NCI-H774 (cell line): ENCODE measurements at places on chromosomes 5 and 9.

- no peak for DNase-seq
Observed at GRCh38 chr9:21833090-21833801, 30.8 kb downstream of the MTAP start.

DNA sequence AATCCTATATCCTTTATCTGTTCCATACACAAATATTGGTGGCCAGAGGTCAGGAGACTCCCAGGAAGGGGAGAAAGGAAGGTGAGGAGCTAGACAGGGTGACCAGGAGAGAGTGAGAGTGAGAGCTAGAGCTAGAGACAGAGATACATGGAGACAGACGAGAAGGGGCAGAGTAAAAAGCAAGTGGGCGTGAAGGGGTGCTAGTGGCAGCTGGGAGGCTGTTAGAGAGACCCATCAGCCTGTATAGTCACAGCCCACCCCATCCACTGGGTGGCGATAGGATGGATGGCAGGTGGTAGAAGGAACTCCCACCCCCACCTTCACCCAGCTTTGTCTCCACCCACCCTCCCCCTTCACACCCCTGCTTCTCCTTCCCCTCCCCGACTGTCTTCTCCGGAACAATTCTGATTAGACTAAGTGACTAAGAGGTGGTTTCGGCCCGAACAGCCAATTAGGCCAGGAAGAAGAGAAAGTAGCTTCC is 32.8 kb downstream of the PCDH1 start:
- no peak for DNase-seq

DNA sequence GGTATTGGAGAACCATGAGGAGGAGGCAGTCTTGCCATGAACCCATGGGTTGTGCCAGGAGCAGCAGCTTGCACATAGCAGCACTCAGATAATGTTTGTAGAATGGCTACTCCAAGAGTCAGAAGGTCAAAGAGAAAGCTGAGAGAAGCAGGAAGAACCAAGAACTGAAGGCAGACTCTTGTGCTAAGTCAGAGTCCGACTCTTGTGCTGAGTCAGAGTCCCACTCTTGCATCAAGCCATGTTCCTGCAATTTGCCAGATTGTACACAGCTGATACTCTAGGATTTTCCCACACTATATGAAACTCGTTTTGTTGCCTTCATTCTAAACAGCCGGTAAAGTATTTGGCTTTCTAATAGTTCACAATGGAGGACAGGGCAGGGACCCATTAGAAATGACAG is 26.2 kb upstream of the HSPA9 start:
- no peak for DNase-seq

GRCh38 chr5:41891066-41891707 is 13.0 kb upstream of the RIMOC1 start:
- DNase-seq = no peak

- DNase-seq = no peak
Observed at GRCh38 chr5:24161559-24161958, 483.2 kb downstream of the CDH10 start.

DNA sequence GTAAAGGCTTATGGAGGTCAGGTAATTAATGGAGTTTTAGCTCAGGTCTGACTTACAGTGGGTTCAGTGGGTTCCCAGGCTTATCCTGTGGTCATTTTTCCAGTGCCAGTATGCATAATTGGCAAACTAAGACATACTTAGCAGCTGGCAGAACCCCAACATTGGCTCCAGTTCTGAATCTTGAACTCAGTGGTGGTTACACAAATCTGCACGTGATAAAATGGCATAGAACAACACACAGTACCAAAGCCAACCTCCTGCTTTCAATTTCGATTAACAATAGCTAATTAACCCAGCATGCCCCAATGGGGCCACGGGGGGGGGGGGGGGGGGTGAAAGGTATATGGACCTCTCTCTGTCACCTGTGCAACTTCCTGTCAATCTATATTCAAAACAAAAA is 19.0 kb upstream of the BARX1 start:
- no peak for DNase-seq

GRCh38 chr5:139828207-139828895 is 32.7 kb downstream of the PSD2 start:
- DNase-seq = no peak

DNA sequence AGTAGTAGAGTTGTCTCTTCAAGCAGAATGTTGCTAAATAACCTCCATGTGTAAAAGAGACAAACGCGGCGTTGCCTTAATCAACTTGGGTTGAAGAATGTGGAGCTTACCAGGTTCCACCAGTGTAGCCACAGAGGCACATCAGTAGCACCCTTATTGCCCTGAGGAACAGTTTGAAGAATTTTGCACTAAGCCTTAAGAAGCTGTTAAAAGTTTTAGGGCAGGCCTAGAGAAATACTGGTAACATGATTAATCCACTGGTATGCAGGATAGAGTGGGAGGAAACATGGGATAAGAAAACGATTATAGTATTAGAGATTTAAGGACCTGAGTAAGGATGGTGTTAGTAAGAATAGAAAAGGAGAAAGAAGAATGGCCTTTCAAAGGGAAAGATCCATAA is 100.6 kb downstream of the ZCCHC7 start:
- DNase-seq = no peak

- no peak for DNase-seq
Observed at GRCh38 chr5:75045071-75045470, 7.3 kb downstream of the GCNT4 start.

- no peak for DNase-seq
Observed at GRCh38 chr9:19554529-19554928, 145.7 kb downstream of the ACER2 start.

- no peak for DNase-seq
Observed at GRCh38 chr5:107380654-107381053, 290.1 kb downstream of the EFNA5 start.

DNA sequence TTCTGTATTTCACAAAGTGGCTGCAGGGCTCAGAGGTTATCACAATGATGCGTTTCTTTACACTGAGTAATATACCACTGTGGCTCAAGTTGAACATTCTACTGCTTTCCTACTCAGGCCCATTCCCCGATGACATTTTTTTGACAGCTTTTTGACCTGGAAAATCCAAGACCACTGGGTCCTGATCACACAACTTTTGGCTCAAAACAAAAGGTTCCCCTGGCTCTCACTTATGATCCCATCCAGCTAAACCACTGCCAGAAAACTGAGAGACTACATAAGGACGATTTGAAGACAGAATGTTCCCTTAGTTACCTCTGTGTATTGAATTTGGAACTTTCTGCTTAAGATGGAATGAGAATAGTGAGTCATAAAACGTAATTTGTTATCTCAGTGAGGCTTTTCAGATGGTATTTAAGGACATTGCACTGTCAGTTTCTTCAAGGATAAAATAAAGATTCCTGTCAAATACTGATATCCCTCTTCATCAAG is 78.0 kb upstream of the FBXL7 start:
- DNase-seq = no peak

GRCh38 chr9:524008-524407 is 309.3 kb downstream of the DOCK8 start:
- DNase-seq = no peak

GRCh38 chr5:151060742-151061141 is 20.1 kb downstream of the TNIP1 start:
- no peak for DNase-seq

DNA sequence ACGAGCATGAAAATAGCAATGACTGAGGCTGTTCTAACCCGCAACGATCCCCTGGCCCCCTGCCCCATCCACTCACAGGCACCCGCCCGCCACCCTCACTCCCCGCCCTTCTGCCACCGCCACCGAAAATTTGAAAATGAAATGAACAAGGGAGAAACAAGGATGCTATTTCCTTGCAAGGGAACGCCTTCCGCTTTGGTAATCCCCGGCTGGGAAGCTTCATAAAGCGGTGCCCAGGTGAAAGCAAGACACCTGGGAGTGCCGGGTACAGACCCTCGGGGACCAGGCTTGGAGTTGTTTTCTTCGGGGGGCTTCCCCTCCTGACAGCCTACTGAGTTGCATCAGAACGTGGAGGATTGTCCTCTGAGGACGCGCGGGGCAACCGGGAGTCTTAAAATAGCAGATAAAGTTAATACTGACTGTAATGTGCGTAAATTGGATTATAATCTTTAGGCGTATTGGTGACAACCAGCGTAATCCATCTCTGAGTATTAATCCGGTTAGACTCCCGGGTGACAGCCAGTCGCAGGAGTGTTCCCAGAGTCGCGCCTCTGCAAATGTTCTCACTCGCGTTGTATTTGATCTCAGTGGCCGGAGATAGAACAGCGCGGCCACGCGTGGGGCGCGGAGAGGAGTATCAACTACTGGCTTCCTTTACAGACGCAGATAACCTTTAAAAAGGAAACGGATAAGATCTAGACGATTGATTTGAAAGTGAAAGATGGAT is 885 bp upstream of the MLLT3 start:
- DNase-seq = peak; percentile 34

- no peak for DNase-seq
Observed at GRCh38 chr5:142572006-142572405, 113.9 kb downstream of the FGF1 start.

DNA sequence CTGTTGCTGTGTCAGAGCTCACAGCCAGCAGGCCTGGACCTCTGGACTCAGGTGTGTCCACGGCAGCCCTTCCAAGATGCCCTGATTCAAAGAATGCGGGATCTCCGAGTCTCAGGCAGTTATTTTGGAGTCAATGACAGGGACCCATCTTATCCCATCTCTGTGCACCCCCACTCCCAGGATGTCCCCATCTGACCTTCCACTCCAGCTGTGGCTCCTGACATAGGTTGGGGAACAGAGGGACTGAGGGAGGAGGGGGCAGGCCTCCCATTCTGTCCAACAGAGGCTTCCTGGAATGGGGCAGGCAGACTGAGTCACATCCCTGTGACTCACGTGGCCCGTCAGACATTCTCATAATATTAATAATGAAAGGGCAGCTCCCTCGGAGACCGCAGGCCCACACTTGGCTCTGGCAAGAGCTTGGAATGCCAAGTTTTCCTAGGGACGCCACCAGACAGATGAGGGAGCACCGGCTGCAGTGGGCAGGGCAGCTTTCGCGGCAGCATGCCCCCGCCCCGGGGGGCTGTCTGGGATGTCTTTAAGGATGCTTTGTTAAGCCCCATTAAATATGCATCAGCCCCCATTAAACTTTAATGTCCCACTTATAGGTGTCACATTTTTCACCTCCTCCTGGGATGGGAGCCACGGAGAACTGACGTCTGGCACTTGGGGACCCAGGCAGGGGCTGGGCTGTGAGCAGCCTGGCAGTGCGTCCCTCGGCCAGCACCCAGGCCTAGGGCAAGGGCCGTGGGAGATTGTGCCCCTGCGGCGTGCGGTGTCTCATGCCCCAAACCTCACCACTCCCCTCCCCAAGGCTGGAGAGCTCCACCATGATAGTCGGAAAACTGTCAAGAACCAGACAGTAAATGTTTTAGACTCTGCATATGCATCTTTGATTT is 23.6 kb upstream of the FIBCD1 start:
- no peak for DNase-seq

DNA sequence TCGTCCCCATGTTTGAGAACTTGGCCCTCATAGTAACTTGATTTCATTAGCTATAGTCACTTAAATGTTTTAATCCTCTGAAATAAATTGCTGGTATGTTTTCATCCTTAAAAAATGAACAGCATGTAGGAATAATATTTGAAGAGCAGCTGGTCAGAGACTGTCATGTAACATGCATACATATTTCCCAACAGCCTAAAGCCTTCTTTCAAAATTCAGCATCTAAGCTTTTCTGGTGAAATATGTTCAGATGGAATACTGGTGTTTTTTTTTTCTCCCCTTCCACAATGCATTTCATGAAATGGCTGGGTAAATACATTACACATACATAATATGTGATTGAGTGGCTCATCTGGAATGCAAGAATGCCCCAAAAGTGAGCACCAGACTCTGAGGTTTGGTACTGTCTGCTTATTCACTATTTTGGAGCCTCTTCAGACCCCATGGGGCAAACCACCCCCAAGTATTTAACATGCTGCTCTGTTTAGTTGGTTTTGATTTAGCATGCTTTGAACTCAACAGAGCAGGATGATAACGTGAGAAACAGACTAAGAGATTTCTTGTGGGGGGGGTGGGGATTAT is 94.0 kb downstream of the SMARCA2 start:
- no peak for DNase-seq

GRCh38 chr5:52010454-52010853 is 627.2 kb downstream of the ISL1 start:
- peak; percentile 60 for DNase-seq

GRCh38 chr5:30099634-30100033 is 1093.9 kb upstream of the CDH6 start:
- DNase-seq = no peak

DNA sequence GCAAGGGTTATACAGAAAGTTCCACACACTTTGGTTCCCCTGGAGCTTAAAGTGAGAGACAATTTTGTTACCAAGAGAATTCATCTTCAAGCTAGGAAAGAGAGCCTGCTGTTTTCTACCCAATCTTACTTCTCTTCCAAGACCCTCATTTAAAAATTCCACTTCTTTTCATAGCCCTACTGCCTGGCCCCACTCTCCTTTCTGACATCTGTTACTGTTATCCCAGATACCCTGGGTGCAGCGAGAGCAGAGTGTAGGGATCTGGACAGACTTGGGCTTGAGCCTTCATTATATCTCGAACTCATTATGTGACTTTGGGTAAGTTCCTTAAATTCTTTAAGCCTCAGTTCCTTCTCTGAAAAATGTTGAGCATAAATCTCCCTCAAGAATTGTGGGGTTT is 263.1 kb downstream of the ASTN2 start:
- DNase-seq = no peak

GRCh38 chr9:112569186-112569585 is 82.6 kb downstream of the KIAA1958 start:
- no peak for DNase-seq

- DNase-seq = no peak
Observed at GRCh38 chr5:43432486-43433375, 20.5 kb upstream of the CCL28 start.

DNA sequence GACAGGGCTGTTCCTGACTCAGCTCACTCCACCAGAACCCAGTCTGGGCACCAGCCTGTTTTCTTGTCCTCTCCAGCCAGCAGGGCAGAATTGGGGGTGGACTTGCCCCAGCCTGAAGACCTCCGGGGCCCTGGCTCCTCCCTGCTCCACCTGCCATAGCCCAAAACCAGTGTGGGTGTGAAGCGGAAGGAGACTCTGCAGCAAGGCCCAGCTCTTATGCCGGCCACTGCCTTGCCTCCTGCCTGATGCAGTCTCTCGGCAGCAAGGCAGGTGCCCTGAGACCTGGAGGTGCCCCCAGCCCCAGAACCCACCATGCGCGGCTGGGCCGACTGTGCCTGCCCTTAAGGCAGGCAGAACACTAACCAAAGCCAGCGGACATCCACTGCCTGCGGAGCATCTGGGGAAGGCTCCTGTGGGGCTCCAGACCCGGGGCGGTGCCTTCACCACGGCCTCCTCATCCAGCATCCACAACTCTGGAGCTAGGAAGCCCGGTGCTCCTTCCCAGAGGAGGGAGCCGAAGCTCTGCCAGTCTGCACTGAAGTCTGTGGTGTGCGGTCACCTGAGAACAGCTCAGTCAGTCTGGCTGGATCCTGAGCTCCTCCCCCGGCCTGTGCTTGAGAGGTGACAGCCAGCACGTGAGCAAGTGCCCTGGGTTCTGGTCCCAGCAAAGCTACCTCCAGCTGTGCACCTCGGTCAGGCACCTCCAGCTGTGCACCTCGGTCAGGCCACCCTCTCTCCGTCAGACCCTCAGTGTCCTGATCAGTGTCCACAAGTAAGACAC is 116.7 kb downstream of the ADAMTS2 start:
- DNase-seq = no peak
